ENCODE measurements at places on chromosomes 4 and X. TPM values are rescaled to one million over a fixed set of nuclear protein-coding genes. Genes with fewer than 3 reads are reported as not detected.
A peak's percentile ranks its signal among the peaks of the same experiment; 100 is the strongest.

DNA sequence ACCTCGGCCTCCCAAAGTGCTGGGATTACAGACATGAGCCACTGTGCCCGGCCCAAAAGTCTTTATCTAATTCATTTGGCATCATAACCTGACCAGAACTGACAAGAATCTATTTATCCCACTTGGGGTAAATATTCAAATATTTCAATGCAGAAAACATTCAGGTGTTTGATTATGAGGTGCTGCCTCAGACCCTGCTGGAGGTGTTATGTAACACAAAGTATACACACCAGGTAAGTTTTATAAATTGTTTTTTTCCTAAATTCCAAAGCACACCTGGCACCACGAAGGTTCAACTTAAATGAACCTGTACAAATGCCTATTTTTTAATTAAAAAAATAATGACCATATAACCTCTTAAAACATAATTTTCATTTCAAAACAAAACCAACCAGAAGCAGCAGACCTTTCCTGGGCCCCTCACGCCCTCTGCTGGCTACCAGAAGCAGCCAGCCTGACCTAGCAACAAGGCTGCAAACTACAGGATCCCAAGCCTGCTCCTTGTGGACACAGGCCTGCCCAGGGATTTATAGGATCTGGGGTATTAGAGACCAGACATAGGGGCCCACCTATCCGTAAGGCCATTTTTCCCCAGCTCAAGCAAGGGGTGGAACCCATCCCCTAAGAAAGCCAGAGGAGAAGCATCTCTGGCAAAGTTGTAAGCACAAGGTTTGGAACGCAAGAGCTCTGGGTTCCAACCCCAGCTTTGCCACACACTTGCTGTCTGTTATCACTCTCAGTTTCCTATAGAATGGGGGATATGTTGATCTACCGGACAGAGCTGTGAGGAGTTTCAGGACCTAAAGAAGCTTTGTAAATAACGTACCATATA, 11.7 kb downstream of the OTUD5 start:
- DNase-seq: no peak
- no peak overlapping the region for H3K4me3 ChIP-seq
- no peak overlapping the region for H3K27ac ChIP-seq
- peaks cover 3% of the 10 kb centered on the region for H3K36me3 ChIP-seq
- no peaks in the 10 kb centered on the region for H3K27me3 ChIP-seq
- peaks cover 7% of the 10 kb centered on the region for H3K4me1 ChIP-seq

GRCh38 chr4:139763672-139764071, 98.1 kb downstream of the MGST2 start:
- peaks cover 10% of the 10 kb centered on the region for H3K4me1 ChIP-seq

GRCh38 chr4:17489123-17489522, 22.8 kb downstream of the QDPR start:
- H3K36me3 ChIP-seq: peaks cover 47% of the 10 kb centered on the region
- H3K4me3 ChIP-seq: no peak overlapping the region
- no peak for DNase-seq
- no peaks in the 10 kb centered on the region for H3K27me3 ChIP-seq
- H3K27ac ChIP-seq: no peak overlapping the region

DNA sequence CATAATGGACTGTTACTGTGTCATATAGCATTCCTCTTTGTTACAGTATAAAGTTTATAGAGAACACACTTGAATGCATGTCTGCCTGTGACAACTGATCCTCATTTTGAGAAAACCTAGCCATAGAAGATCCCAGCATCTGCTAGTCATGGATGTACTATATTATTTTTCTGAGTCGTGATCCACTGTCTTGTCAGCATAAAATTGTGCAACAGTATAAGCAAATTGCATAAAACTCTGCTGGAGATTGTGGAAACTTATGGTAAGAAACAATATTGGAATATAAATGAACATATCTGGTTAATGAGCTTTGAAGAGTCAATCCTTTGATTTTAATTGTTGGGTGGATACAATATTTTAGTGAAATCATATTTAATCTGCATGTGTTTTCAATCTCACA, 3.6 kb downstream of the NEIL3 start:
- H3K36me3 ChIP-seq: no peaks in the 10 kb centered on the region
- no peak for DNase-seq
- no peak overlapping the region for H3K4me3 ChIP-seq

DNA sequence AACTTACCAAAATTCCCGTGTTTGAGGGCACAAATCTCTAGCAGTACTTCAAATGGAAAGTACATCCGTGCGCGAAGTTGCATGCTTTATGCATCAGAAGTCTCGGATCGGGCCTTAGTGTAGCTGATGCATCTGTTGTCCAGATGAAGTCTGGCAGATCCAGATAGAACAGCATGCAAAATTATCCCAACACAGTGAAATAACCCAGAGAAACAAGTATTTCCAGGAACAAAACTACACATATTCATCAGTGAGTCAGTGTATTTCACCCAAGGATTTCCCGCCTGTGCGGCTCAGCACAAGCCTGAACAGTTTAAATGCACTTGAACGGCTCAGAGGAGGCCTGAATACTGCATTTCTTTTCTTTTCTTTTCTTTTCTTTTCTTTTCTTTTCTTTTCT, 27.4 kb upstream of the CLDN24 start:
- no peak for DNase-seq
- peaks cover 27% of the 10 kb centered on the region for H3K4me1 ChIP-seq
- no peaks in the 10 kb centered on the region for H3K27me3 ChIP-seq
- H3K4me3 ChIP-seq: no peak overlapping the region

DNA sequence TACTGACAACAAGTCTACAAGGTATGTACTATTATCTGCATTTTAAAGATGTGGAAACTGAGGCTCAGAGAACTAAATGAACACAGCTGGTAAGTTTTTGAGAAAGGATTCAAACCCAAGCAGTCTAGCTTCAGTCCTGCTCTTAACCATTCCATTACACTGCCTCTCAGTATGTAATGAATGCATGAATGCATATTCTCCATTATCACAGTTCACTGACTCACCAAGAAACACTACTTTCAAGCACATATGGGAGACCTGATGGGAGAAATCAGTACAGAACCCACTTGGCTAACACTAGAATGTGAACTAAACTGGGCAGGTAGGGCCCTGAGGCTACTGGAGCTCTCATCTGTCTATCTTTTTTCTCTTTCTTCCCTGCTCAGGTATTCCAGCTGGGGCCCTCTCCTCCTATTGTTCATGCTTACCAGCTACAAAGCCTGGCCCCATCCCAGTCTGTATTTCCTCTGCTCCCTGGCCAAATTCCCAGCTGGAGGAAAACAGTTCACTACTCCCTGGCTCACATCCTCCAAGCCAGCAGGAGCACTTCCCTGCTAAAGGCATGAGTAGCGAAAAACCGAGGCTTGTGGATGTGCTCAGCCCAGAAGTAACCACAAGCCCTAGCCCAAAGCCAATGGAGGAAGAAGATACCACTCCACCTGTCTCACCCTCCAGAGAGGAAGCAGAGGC, 178.2 kb upstream of the ARHGEF9 start:
- H3K4me1 ChIP-seq: no peaks in the 10 kb centered on the region
- no peaks in the 10 kb centered on the region for H3K27me3 ChIP-seq
- H3K27ac ChIP-seq: no peak overlapping the region
- DNase-seq: no peak
- no peak overlapping the region for H3K4me3 ChIP-seq

DNA sequence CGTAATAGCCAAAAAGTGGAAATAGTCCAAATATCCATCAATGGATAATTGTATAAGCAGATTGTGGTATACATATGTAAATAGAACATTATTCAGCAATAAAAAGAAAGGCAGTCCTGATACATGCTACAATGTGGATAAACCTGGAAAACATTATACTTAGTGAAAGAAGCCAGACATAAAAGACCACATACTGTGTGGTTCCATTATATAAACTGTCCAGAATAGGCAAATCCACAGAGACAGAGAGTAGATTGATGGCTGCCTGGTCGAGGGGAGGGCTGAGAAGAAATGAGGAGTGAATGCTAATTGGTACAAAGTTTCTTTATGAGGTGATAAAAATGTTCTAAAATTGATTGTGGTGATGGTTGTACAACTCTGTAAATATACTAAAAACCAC, 397.4 kb upstream of the RPS6KA3 start:
- no peaks in the 10 kb centered on the region for H3K4me1 ChIP-seq
- no peak overlapping the region for H3K4me3 ChIP-seq
- DNase-seq: no peak
- no peak overlapping the region for H3K27ac ChIP-seq
- no peaks in the 10 kb centered on the region for H3K27me3 ChIP-seq

GRCh38 chr4:121717680-121718237, 21.0 kb upstream of the ANXA5 start:
- no peak overlapping the region for H3K4me3 ChIP-seq
- no peaks in the 10 kb centered on the region for H3K36me3 ChIP-seq
- H3K27me3 ChIP-seq: no peaks in the 10 kb centered on the region

GRCh38 chr4:154490583-154491340, 837 bp downstream of the DCHS2 start:
- H3K27ac ChIP-seq: no peak overlapping the region
- H3K36me3 ChIP-seq: no peaks in the 10 kb centered on the region
- H3K4me1 ChIP-seq: peaks cover 25% of the 10 kb centered on the region
- H3K27me3 ChIP-seq: peaks cover 57% of the 10 kb centered on the region
- DNase-seq: no peak
- peak overlapping the region; percentile 48 for H3K4me3 ChIP-seq

GRCh38 chrX:132059973-132060540, 37.0 kb downstream of the STK26 start:
- H3K4me3 ChIP-seq: no peak overlapping the region
- no peak for DNase-seq
- no peaks in the 10 kb centered on the region for H3K27me3 ChIP-seq
- no peak overlapping the region for H3K27ac ChIP-seq

DNA sequence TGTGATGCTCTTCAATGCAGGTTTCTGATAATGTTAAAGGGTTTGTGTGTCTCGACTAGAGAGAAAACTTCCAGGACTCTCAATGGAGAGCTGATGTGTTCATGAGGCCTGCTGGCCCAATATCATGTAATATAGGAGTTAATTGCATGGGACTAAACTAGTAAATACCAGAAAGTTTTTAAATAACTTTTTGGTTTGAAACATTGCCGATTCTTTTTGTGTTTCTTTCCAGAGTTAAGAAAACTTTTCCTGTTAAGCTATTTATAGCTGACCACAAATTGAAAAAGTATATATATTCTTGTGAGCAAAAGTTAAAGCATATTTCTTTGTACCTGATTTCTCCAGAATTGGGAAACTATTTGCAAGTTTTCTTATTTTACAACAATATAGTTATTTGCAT, 49.7 kb downstream of the FAM9B start:
- no peak for DNase-seq
- H3K27ac ChIP-seq: no peak overlapping the region
- H3K27me3 ChIP-seq: no peaks in the 10 kb centered on the region
- no peaks in the 10 kb centered on the region for H3K4me1 ChIP-seq
- no peaks in the 10 kb centered on the region for H3K36me3 ChIP-seq

- H3K27me3 ChIP-seq: no peaks in the 10 kb centered on the region
- no peak overlapping the region for H3K4me3 ChIP-seq
- H3K27ac ChIP-seq: no peak overlapping the region
Observed at GRCh38 chr4:145830699-145831098, 107.9 kb downstream of the ZNF827 start.

DNA sequence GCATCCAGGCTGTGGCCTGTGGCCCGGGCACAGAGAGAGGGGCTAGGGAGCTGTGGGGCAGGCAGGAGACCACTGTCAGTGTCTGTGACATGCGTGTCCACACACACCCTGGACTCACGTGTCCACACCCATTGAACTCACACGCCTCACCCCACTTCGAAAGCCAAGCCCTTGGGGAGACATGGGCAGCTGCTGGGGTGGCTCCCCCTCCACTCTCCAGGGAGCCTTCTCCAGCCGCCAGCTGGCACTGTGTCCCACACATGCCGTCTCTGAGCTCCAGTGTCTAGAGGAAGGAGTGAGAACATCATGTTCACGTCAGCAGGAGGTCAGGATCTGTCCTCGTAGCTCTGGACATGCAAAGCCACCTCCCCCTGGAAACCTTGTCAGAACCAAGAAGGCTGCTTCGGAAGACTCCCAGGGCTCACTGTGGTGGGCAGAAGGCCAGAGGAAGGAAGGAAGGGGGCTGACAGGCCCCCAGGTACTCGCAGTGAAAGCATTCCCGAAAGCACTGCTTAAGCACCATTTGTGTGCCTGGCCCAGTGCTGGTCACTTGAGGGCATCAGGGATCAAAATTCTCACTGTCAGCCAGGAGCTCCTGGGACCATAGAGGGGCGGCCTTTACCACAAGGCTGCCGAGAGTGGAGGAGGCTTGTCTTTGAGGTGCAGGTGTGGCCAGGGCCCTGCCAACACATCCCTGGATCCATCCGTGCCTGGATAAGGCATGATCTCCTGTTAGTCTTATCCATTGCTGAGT, 61.4 kb downstream of the HTRA3 start:
- no peaks in the 10 kb centered on the region for H3K36me3 ChIP-seq
- H3K27me3 ChIP-seq: no peaks in the 10 kb centered on the region
- H3K4me3 ChIP-seq: no peak overlapping the region
- peaks cover 3% of the 10 kb centered on the region for H3K4me1 ChIP-seq
- DNase-seq: peak; percentile 85
- H3K27ac ChIP-seq: no peak overlapping the region

- DNase-seq: no peak
- no peak overlapping the region for H3K27ac ChIP-seq
- peaks cover 29% of the 10 kb centered on the region for H3K4me1 ChIP-seq
- H3K27me3 ChIP-seq: no peaks in the 10 kb centered on the region
Observed at GRCh38 chr4:48329976-48330375, 11.4 kb upstream of the SLAIN2 start.

DNA sequence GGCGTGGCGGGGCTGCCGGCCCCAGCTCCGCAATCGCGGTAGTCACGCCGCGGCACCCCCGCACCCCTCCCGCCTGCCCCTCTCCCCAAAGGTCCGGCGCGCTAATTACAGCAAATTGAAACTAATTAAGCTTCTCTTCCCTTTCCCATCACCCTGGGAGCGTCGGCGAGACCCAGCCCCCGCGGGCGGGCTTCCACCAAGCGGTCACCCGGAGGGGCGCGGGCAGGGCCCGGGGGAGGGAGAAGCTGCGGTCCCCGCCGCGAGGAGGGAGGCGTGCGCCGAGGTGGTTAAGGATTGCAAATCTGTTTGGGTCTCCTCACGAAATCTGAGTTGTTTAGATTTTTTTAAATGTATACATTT, 13.1 kb downstream of the ARX start:
- no peak overlapping the region for H3K27ac ChIP-seq
- peaks cover 36% of the 10 kb centered on the region for H3K4me1 ChIP-seq
- H3K4me3 ChIP-seq: peak overlapping the region; percentile 29

GRCh38 chr4:116357758-116358157, 727.6 kb downstream of the TRAM1L1 start:
- H3K27me3 ChIP-seq: no peaks in the 10 kb centered on the region
- peaks cover 8% of the 10 kb centered on the region for H3K4me1 ChIP-seq
- no peak overlapping the region for H3K4me3 ChIP-seq
- no peak for DNase-seq
- H3K27ac ChIP-seq: no peak overlapping the region

Gene ODAPH
- not detected for total RNA-seq

Gene ASMT
- not detected for total RNA-seq

Gene PHEX
- total RNA-seq: 0.21 TPM

Gene ATP8A1
- total RNA-seq: 7.9 TPM

Gene MORC4
- 17.4 TPM for total RNA-seq

Gene DMRTC1
- not detected for total RNA-seq

Gene PAGE1
- not detected for total RNA-seq

Gene LINC00632
- 95.8 TPM for total RNA-seq

Gene SPANXB1
- total RNA-seq: not detected
